ENCODE measurements at places on chromosomes 1 and 21.

DNA sequence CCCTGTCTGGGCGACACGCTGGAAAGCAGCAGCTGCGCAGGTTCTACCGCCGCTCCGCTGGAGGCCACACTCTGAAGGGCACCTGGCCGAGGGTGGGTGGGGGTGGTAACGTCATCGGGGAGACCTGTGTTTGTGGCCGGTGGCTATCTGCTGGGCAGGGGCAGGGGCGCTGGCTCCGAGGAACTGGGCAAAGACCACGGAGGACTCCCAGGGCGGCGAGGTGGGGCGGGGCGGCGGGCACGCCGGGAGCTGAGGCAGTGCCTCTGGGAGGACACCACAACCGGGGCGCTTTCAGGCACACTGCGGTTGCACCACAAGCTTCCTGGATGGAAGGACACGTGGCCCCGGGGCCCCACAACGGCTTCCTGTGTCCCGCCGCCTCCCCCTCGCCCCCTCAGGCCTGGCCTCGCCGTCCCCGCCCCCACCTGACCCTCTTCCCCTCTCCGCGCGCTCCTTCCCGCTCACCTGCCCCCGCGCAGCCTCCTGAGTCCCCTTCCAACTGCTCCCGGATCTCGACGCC is 3.3 kb upstream of the DENND2D start:
- DNase-seq: no peak

- no peak for DNase-seq
These were observed 33.9 kb downstream of the MRAP start for GRCh38 chr21:32332463-32332951.

- DNase-seq: no peak
These were observed 103.0 kb downstream of the LAMC2 start for GRCh38 chr1:183289051-183289496.

DNA sequence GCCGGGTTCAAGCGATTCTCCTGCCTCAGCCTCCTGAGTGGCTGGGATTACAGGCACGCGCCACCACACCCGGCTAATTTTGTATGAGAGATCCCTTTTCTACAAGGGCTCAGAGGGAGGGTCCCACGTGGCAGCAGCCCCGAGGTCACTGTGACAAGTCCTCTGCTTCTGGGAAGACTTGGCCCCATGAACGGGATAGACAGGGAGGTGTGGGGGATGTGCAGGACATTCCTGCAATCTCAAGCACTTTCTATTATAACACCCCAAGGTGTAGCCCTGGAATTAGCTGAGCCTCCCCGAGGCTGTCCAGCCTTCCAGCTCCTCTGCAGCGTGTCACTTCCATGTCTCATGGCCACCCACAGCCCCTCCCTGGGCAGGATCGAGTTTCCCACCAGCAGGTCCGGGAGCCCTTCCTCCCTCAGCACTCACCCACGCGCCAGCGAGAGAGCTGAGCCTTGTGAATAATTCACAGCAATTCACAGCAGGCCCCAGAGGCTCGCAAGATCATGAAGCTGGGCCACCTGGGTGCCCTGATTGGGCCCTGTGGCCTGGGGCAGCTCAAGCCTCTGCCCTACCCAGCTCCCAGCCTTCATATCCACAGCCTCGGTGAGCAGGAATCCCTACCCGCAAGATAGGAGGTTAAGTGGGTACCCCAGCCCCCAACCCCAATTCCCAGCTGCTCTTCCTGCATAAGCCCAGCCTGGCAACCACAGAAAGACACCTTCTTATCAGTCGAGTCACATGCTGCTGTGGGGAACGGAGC is 22.8 kb upstream of the RNU1-4 start:
- no peak for DNase-seq

GRCh38 chr1:191690931-191691330 is 467.3 kb upstream of the RGS18 start:
- DNase-seq: no peak

DNA sequence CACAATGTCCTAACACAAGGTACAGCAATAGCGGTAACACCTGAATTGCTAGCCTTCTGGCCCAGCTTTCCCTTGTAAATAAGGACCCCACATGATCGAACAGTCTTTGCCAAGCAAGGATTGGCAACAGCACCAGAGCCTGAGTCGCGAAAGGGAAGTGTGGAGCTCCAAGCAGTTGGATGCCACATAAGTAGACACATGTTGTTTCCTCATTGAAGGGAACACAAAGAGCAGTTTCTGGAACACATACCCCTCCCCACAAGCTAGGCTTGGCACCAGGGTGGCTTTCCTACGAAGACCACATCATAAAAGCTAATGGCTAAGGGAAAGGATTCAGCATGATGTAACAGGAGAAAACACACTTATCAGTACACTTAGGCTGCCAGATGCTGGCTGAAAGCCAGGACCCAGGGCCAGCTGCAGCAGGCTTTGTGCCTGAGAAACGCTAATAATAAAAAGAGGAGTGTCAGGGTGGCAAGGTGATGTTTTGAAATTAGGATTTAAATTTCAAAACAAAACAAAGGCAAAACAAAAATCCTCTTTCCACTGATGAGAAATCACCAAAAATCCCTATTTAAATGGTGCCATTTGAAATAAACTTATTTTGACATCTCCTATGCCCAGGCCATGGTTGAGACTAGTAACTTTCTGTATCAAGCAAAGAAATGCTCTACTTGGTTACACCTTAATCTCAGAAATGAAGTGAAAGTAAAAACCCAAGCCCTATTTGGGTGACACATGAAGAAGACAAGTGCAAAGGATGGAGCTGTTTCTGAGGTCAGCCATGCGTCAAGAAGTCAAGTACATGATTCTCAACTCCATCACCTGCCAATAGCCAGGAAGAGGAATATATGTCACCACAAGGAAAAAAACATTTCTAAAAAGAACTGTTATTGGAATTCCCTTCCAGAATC is 11.9 kb upstream of the CPLANE2 start:
- DNase-seq: peak; percentile 69

GRCh38 chr1:62425041-62425440 is 11.8 kb upstream of the USP1 start:
- DNase-seq: no peak

- no peak for DNase-seq
These were observed 430.5 kb downstream of the MRPL39 start for GRCh38 chr21:25176637-25177412.

GRCh38 chr1:22074803-22075202 is 22.3 kb downstream of the CDC42 start:
- no peak for DNase-seq

Data from GM04504 (cell line).